Prostate gland (tissue), 2 donors: ENCODE measurements at places on chromosomes 3 and 15. TPM values are rescaled to one million over a fixed set of nuclear protein-coding genes. Genes with fewer than 3 reads are reported as not detected.

Gene RBM6
- total RNA-seq = 53.1 TPM

Gene ARHGEF26
- 15.4 TPM for total RNA-seq

- no peaks in the 10 kb centered on the region for H3K4me1 ChIP-seq
- H3K36me3 ChIP-seq = peaks cover 10% of the 10 kb centered on the region
- no peak overlapping the region for H3K27ac ChIP-seq
- H3K27me3 ChIP-seq = no peaks in the 10 kb centered on the region
These were observed 13.5 kb downstream of the EAF1 start for GRCh38 chr3:15440891-15441290.

DNA sequence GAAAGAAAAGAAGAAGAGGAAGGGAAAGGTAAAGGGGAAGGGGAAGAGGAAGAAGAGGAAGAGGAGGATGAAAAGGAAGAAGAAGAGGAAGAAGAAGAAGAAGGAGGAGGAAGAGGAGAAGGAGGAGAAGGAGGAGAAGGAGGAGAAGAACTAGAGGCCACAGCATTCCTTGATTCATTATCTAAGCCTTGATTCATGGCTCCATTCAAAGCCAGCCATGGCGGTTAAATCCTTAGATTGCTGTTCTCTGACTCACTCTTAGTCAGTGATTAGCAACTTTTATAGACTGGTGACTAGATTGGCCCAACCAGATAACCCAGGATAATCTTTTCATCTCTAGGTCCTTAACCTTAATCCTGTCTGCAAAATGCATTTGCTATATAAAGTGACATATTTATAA, 47.6 kb downstream of the OSTN start:
- no peaks in the 10 kb centered on the region for H3K36me3 ChIP-seq
- no peaks in the 10 kb centered on the region for H3K4me1 ChIP-seq
- no peak overlapping the region for H3K4me3 ChIP-seq
- no peak overlapping the region for H3K27ac ChIP-seq
- no peaks in the 10 kb centered on the region for H3K27me3 ChIP-seq

DNA sequence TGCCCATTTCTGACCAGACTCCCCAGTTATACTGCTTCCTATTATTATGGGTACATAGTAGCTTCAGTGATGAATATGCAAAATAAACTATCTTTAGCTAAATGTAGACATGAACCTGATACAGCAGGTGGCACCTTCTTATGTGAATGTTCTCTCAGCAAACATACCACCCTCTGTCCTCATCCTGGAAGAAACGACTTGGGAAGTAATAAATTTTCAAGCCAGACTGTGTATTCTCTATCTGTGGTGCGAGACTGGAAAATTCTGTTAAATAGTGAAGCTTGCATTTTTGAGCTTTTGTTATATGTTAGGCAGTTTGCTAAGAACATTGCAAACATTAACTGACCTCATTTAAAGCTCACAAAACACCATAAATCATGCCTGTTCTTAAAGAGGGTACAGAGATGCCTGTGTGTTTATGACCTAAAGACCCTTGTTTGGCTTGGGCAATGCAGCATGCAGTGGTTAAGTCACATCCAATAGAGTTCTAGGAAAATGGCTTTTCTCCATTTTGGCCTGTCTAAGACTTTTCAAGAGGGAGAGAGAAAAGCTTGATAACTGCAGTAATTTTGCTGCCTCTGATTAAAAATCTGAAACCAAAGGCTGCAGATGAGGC, 287.1 kb downstream of the NEK10 start:
- no peaks in the 10 kb centered on the region for H3K36me3 ChIP-seq
- no peaks in the 10 kb centered on the region for H3K4me1 ChIP-seq
- no peak overlapping the region for H3K4me3 ChIP-seq

GRCh38 chr3:23485922-23486321, 282.8 kb downstream of the UBE2E2 start:
- H3K36me3 ChIP-seq = no peaks in the 10 kb centered on the region
- no peaks in the 10 kb centered on the region for H3K4me1 ChIP-seq
- no peaks in the 10 kb centered on the region for H3K27me3 ChIP-seq
- H3K27ac ChIP-seq = no peak overlapping the region
- DNase-seq = no peak
